ENCODE measurements at places on chromosomes 6 and 20.

DNA sequence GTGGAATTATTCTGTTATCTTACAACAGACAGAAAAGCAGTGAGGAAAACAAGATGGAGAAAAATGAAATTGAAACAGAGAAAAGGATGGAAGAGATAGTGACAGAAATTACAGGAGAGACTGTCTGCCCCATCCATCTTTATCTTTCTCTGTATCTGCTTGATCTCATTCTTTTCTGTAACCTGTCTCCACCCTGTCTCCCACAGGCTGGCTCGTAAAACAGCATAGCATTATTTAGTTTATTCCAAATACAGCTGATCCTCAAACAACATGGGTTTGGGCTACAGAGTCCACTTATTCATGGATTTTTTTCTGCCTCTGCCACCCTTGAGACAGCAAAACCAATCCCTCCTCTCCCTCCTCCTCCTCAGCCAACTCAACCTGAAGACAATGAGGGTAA is 482.3 kb upstream of the JARID2 start:
- DNase-seq: no peak

- DNase-seq: no peak
Observed at GRCh38 chr6:129750360-129750759, 40.4 kb upstream of the ARHGAP18 start.

DNA sequence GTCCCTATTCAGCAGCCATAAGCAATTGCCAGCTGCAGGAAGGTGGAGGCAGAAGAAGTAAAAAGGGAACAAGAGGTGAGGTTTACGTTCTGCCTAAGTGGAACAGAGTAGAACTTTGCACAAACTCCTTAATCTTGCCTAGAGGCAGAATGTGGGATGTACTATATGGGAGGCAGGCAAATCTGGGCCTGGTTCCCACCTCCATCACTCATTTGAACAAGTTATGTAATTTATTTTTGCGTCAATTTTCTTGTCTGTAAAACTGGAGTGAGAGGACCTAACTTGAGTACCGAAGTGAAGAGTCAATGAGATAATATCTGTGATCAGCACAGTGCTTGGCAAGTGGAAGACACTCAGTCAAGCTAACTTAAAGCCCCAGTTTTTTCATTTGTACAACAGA is 2.0 kb upstream of the TPBG start:
- DNase-seq: no peak

- no peak for DNase-seq
Observed at GRCh38 chr6:147382945-147383554, 125.4 kb upstream of the SAMD5 start.

DNA sequence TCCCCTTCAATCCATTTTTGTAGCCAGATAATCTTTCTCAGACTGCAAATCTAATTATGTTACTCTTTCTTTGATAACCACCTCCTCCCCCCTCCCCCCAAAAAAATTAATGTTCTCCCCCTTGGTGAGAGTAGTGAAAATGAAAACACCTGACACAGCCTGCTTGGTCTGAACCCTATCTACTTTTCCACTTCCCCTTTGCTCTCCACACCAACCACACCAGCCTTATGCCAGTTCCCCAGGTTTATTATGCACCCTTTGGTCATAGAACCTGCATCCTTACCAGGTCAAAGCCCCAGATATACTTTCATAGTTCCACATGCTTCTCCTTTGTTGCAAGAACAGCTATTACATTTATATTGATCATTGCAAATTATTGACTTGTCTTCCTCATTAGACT is 19.4 kb downstream of the PFDN4 start:
- no peak for DNase-seq

DNA sequence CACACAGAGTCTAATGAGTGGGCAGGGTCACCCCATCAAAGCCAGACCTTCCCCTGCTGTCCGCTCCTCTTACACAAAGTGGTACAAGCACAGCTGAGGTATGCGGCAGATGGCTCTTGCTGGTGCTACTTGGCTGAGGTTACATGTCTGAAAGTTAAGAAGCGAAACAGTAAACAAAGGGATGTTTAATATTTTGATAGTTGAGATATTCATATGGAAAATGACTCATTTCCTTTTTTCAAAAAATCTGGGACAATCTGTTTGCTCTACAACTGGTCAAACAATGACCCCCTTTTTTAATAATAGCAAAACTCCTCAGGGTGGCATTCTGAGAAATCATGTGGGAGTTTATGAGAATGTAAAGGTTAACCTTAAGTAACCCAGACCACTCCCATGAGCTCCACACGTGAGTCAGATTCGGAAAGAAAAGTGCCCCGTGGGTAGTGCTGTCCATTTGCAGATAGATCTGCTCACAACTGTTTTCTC is 245.3 kb downstream of the TBXT start:
- no peak for DNase-seq

- DNase-seq: no peak
Observed at GRCh38 chr20:50666709-50667298, 24.5 kb downstream of the RIPOR3 start.

- no peak for DNase-seq
Observed at GRCh38 chr6:137165375-137166246, 7.8 kb downstream of the IL22RA2 start.

Data from effector CD8-positive, alpha-beta T cell (primary cell).